Kasumi-1 (cell line): ENCODE measurements at places on chromosomes 16 and 17.

GRCh38 chr17:62140836-62141235 is 75.8 kb upstream of the MED13 start:
- no peak for DNase-seq

- no peak for DNase-seq
Observed at GRCh38 chr16:76539609-76540008, 262.4 kb downstream of the CNTNAP4 start.

GRCh38 chr16:19812986-19813385 is 71.7 kb downstream of the GPRC5B start:
- DNase-seq = no peak

DNA sequence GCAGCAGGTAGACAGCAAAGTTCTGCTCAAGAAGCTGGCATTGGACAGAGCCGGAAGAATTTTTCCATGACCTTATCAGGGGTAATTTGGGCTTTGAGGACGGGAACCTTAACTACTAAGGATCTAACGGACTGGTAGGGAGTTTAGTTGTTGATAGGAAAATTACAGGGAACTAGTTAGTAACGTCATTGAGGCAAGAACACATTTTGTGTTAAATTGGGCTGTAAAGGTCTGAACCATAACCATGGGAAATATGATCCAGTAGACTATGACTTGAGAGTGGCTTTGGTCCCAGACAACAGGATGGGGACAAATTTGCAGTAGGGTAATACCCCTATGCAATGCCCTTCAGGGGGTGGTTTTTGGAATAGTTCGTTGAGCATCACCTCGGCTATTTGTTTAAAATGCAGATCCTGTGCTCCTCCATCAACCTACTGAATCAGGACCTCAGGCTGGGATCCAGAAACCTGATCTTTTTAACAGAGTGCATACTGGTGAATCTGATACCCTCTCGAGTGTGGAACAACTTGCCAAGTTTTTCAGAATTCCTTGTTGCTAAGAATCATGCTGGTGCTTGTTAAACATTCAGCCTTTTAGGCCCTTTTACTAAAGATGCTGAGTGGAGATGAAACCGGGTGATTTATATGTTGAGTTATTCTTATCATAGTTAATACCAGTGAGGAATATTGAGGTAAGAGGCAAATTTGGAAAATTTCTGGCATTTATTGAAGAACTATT is 255.1 kb downstream of the MAP2K6 start:
- no peak for DNase-seq

- no peak for DNase-seq
Observed at GRCh38 chr16:57178793-57179212, 7.0 kb downstream of the PSME3IP1 start.

DNA sequence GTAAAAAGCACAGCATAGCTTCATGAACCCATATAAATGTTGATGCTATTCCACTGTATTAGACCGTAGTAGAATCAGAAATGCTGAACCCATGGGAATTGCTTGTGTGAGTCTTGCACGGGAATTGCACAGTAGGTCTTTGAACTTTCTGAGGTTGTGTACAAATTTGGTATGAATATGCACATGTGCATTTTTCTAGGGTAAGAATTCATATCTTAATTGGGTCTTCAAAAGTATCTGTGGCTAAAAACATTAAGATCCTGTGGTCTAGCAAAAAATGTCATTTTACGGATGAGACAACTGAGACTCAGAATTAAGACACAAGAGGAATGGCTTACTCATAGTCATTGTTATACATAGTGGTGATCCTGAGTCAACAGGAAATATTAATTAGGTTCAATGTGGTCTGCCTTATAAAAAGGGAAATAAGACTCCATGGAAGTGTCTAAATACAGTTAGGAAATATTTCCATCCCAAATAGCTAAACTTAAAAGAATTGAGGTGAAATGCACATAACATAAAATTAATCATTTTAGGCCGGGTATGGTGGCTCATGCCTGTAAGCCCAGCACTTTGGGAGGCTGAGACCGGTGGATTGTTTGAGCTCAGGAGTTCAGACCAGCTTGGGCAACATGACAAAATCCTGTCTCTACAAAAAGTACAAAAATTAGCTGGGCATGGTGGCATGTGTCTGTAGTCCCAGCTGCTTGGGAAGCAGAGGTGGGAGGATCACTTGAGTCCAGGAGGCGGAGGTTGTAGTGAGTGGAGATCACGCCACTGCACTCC is 22.8 kb downstream of the TAOK1 start:
- DNase-seq = peak; percentile 28

DNA sequence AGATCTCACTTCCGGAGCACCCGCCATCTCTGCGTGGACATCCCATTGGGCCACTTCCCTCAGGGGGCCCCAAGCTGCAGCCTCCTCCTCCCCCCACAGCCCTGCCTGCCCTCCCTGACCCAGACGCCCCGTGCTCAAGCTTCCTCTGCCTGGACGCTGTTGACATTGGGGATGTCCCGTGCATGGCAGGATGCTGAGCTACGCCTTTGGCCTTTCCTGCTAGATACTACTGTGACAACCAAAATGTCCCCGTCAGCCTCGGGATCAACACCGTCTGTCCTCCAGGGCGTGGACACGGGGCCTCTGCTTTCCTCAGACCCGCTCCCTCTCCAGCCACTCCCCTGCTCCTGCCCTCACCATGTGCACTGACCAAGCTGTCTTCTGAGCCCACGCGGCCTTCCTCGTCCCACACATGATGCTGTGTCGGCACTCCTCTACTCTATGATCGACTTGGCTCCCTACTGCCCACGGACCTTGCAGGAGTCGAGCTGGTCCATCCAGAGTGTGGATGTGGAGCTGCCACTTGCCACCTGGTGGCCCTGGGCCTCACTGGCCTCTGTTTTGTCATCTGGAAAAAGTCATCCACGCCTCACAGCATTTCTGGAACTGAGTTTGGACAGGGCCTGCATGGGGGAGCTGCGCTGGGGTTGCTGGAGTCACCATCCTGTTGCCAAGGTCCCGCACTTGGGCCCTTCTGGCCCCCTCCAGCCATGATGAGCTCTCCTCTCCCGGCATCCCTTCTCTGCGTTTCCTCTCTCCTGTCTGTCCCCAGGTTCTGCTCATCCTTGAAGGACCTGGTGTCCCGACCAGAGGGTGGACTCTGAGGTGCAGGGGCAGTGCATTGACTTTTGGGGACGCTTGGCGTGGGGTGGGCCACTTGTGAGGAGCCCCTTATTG is 221.7 kb upstream of the CIBAR2 start:
- no peak for DNase-seq

DNA sequence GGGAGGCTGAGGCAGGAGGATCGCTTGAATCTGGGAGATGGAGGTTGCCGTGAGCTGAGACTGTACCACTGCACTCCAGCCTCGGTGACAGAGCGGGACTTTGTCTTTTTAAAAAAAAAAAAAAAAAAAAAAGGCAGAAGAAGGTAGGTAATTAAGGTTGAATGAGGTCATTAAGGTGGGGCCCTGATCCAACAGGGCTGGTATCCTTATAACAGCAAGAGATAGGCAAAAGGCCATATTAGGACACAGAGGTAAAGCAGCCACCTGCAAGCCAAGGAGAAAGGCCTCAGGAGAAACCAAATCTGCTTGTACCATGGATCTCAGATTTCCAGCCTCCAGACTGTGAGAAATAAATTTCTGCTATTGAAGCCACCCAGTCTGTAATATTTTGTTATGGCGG is 60.3 kb downstream of the SPAG9 start:
- no peak for DNase-seq

- DNase-seq = no peak
Observed at GRCh38 chr17:42796066-42796758, 2.3 kb downstream of the COA3 start.

DNA sequence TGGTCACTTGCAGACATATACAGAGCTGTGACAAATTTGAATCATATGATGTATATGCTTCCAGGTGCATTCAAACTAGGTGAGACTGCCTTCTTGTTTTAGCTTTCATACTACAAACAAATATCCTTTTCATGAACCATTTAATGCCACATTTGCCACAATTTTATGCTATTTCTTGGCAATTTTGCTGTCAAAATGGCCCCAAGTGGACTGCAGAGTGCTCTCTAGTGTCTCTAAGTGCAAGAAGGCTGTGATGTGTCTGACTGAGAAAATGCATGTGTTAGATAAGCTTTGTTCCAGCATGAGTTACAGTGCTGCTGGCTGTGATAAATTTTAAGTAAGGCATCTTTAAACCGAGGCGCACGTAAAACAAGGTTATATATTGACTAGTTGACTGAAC is 38.3 kb downstream of the CDH13 start:
- DNase-seq = no peak

DNA sequence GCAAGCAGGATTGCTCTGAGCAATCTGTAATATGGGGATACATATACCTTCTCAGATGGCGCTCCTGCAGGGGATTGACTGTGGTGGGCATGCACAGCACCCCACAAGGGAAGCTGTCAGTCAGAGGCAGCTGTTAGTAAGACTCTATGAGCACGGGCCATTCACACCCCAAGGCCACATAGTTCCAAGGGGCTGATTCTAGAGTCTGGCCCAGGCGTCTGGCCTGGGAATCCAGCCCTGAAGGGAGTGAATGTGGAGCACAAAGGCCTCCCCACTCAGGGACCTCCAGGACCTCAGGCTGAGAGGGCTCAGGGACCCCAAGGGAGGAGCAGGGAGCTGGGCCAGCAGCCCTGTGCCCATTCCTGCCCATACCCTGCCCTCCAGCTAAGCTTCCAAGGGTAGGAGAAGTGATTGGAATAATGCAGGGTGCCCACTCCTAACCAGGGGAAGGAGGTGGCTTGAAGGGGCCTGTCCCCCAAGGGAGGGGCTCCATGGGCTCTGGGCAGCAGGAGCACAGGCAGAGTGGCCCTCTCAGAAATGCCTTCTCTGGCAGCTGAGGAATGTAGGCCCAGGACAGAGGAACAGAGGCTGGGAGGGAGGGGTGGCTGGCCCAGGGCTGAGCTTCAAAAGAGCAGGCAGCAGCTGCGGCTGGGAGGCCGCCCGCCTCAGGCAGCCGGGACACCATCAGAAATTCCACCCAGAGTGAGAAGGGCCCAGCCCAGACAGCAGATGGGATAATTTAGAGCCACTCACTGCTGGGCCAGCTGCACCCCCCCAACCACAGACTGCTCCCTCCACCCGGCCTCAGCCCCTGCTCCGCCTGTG is 48.9 kb upstream of the MRPS23 start:
- DNase-seq = no peak

GRCh38 chr16:164827-165538 is 795 bp upstream of the HBM start:
- no peak for DNase-seq

DNA sequence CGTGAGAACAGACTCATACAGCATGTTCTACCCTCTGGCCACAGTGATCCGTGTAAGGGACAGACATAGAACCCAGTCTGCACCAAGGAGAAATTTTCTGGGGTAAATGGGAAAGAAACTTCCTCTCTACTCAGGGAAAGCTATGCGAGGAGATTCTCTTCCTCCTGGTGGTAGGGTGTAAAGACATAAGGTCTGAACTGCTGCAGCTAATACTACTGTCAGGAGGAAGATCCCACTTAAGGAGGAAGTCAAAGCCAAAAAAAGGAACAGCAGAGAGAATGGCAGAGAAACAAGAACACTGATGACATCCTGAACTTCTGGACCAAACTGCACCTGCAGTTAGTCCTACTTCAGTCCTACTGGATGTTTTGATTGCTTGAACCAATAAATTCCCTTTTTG is 7.1 kb upstream of the TM4SF5 start:
- peak; percentile 61 for DNase-seq

GRCh38 chr16:88761830-88762229 is 23.2 kb downstream of the PIEZO1 start:
- DNase-seq = no peak

DNA sequence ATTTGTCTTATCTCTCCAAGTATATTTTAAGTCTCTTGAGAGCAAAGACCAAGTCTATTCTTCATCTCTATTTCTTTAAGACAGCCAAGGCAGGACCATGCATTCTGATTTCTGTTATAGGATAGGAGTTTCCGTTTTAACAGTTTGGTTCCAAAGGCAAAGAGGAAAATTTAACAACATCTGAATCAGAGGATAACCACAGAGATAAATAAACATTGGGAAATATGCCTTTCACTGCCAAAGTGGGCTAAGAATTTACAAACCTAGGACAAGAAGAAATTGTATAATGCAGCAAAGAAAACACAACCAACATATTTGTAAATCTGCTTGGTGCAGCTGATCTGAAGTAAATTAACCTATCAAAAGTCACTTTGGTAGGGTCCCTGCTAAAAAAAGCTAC is 37.7 kb downstream of the USP32 start:
- DNase-seq = no peak

- DNase-seq = no peak
Observed at GRCh38 chr16:3143598-3144320, 8.9 kb downstream of the ZNF213 start.

DNA sequence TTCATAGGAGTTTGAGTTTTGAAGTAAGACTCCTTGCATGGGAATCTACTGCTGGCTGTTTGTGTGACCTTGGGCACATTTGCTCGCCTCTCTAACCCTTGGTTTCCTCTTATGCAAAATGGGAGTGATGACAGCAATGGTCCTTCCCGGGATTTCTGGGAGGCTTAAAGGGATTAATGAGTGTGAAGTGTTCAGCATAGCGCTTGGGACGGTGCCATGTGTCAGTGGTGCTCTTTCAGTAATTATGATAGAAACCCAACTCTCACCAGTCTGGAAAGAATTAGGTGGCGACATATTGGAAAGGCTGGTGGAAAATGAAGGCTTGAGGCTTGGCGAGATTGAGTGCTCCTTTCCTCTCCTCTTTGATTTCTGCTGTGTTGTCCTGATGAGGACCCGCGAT is 429.2 kb upstream of the EEF2KMT start:
- DNase-seq = no peak

DNA sequence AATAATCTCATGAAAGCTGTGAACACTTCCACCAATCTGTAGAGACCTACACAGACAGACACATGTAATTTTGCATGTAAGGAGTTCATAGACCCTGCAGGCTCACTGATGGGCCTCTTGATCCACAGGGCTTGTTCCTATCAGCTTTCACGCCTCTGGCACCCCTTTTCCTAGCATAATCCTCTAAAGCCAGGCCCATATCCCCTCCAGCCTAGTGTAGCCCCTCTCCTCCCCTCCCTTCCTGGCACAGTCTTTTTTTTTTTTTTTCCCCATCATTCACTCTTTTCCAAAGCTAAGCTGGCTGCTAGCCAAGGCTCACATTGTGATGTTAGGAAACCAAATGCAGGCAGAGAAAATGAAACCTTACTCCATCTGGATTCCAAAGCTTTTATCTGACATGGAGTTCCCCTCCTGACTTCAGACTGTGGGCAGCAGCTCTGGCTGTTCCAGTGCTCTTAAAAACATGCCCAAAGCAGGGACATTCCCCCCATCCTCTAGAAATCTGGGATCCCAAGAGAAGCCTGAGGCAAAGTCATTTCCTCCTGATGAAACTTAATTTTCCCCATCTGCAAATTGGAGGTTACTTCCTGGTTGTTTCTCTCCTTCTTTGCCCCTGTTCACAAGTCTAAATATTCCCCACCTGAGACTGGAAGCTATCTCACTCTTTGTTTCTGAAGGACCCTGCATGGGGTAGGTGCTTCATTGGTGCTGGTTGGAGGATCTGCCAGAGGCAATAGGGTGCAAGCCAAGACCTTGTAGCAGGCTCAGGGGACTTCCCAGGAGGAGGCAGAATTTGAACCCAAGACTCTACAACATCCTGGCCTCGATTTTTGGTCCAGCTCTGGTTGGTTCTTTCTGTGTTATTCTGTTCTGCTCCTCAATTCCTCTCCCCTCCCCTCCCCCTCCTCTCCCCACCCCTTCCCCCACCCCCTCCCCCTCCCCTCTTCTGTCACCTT is 9.9 kb upstream of the CCL5 start:
- no peak for DNase-seq

- DNase-seq = no peak
Observed at GRCh38 chr17:1460233-1460632, 4.2 kb upstream of the CRK start.

GRCh38 chr16:46620266-46621005 is 743 bp downstream of the SHCBP1 start:
- DNase-seq = peak; percentile 49

GRCh38 chr17:77036841-77037381 is 103.9 kb upstream of the SEC14L1 start:
- DNase-seq = peak; percentile 87
